NCI-H524 (cell line): ENCODE measurements at places on chromosomes 16 and 17.

DNA sequence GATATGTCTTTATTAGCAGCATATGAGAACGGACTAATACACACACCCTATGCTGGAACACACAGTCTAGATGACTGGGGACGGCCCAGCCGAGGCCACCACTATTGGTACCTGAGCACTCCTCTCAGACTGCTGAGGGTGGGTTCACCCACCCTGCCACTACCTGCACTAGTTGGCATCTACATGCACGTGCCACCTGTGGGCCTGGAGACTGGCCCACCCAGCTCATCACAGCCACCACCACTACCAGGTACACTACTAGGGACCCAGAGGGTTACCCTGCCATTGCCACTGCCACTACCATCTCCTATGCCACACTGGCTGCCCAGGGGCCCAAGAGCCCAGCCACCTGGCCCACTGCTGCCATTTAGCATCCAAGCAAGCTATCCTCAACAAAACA, 32.5 kb downstream of the MEAK7 start:
- no peak for DNase-seq

GRCh38 chr17:81513753-81514488, 1.3 kb upstream of the ACTG1 start:
- DNase-seq: peak; percentile 73

DNA sequence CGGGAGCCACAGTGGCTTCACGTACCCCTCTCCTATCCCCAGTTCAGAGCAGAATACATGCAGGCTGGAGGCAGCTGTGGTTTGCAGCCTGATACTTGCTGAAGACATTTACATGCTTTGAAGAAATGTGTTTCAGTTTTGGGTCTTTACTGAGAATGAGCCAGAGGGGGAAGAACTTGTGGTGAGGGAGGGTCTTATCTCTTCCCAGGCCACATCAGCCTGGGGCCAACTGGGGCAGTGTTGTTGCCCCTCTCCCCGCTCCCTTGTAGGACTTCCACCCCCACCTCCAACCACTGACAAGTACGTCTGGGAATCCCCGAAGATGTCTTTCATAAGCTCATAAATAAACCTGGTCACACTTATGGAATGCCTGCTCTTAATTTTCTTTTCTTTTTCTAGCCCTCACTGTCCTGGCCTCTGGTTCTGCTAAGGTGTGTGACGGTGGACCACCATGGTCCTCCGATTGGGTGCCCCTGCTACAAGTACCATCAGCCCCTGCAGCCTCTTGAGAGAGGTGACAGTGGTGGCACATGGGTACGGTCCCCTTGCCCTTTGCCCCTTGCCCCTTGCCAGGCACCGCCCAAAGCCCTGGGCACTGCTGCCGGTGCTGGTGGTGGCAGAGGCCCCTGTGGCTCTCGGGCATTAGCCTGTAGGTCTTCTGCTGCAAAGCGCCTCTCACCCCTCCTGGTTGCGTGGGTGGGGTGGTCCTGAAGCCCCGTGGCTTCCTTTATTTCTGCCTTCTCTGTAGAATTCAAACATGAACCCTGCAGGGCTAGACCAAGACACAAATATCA, 144.8 kb upstream of the RPH3AL start:
- no peak for DNase-seq

DNA sequence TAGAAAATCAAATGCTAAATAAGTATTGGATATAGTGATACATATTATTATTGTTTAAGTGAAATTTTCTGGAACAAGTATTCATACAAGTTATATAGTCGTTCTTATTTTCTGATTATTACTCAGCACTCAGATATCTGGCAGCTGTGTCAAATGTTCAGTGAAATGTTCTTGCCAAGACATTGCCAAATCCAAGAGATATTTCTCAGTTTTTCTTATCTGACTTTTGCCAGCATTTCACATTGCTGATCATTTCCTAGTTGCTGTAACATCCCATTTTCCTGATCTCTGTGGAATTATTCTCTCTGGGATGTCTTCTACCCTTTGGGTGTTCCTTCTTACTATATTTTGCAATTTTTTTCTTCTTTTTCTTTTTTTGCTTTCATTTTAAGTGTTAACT, 262.3 kb downstream of the KIF2B start:
- no peak for DNase-seq

- peak; percentile 24 for DNase-seq
Observed at GRCh38 chr16:81905277-81905676, 106.0 kb downstream of the SDR42E1 start.

DNA sequence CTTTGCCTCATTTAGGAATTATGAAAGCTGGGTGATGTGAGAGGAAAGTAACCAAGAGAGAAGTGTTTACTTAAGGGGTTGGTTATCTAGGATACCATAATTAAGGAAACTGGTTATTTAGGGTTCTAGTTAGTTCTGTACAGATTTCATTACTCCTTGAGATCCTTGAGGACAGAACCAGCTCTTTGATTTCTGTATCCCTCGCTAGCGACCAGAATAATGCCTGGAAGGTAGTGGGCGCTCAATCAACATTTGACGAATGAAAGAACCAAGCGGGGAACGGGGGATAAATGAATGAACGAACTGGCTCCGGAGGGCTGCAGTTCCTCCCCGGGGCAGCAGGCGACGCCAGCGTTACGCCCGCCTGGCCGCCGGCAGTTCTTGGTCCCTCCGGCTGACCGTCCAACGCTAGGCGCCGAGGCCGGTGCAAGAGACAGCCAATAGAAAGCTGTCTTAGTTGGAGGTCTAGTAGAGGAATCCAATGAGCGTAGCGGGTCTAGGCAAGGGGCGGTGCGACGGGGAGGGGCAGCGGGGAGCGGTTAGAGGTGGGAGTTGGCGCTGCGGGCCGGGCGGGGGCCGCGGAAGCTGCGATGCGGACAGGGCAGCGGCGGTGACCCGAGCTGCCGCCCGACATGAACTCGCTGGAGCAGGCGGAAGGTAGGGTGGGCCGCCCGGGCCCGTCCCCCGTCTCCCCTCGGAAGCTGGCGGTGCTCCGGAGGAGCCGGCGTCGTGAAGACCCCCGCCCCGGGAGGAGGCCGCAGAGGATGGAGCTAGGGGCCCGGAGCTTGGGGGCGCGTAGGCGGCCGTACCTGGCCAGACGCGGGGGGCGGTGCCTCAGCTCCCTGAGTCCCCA, at the start of gene CNEP1R1:
Gene CNEP1R1, plus strand, starts transcription at position 542 of the 853 bp plus-strand sequence. Its CDS starts 91 bp downstream, at position 633.
- DNase-seq: peak; percentile 96

DNA sequence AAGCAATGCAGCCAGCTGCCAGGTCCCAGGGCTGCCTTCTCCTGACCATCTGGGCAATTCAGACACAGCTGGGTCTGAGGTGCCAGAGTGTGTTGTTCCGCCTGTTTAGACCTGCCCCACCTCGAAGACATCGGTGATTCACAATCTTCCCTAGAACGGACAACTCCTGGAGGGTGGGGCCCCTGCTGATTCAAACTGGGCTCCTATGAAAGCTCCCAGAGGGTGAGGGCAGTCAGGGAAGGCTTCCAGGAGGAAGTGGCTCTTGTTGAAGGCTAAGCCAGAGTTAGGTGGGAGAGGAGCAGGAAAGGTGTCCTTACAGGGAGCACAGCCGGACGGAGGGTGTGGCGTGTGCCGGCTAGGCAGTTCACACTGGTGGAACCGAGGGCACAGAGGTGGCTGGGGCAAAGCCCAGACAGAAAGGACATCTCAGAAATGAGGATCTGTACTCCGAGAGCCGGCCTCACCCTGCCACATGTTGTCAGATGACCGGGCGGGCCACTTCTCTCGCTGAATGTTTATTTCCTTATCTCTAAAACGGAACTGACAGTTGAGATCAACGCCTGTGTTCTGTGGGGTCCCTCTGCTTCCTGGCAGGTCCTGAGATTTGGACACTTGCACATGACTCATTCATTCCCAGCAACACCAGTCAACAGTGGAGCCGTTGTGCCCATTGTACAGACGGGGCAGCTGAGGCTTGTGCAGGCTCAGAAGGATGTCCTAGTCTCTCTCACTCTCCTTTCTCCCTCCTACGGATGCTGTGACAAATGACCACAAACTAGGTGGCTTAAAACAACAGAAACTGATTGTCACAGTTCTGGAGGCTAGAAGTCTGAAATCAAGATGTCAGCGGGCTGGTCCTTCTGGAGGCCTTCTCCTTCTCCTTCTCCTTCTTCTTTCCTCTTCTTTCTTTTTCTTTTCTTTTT, 26.9 kb upstream of the LITAF start:
- peak; percentile 17 for DNase-seq

GRCh38 chr16:65622151-65622550, 500.3 kb upstream of the CDH11 start:
- DNase-seq: no peak

- DNase-seq: no peak
Observed at GRCh38 chr17:45427181-45427835, 5.4 kb downstream of the ARHGAP27 start.
